ENCODE measurements at places on chromosomes 11 and 22.

GRCh38 chr11:61555051-61555969 is 25.6 kb downstream of the SYT7 start:
- no peak for DNase-seq

- DNase-seq, result no peak
Measured at GRCh38 chr11:118868659-118869058, 15.0 kb upstream of the CXCR5 start.

DNA sequence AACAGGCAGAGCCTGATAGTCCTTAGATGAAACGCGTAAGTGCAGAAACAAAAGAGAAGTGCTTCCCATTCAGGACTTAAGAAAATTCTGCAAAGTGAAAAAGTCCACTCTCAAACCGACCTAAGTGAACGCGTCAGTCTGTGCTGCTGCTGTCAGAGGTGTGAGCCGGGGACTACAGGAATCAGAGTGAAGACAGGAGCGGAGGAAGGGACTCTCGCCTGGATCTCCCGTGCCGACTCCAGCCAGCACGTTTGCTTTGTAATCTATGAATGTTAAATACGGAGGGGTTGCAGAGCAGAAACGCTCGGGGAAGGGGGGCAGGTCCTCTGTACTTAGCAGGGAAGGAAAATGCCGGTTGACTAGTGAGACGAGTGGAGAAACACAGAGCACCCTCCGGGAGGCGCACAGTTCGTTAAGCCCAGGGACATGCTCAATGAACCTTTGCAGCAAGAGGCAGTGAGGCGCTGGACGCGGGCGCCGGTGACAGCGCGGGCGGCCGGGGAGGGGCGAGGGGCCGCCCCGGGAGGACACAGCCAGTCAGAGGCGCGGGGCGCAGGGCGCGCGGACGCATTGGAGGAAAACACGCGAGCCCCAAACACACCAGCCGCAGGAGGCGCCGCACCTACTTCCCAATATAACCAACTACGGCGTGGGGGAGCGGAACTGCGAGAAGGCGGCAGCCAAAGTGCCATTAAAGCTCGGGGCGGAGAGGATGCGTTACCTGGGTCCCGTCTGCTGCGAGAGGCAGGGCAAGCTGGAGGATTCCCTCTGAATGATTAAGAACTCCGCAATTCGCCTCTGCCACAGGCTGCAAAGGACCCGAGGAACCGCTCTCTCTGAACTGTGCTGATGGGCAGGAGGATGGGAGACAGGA is at the start of gene CNTN5:
Gene CNTN5 (plus strand): TSS at position 598 of the 874 bp plus-strand sequence.
- DNase-seq, result no peak

DNA sequence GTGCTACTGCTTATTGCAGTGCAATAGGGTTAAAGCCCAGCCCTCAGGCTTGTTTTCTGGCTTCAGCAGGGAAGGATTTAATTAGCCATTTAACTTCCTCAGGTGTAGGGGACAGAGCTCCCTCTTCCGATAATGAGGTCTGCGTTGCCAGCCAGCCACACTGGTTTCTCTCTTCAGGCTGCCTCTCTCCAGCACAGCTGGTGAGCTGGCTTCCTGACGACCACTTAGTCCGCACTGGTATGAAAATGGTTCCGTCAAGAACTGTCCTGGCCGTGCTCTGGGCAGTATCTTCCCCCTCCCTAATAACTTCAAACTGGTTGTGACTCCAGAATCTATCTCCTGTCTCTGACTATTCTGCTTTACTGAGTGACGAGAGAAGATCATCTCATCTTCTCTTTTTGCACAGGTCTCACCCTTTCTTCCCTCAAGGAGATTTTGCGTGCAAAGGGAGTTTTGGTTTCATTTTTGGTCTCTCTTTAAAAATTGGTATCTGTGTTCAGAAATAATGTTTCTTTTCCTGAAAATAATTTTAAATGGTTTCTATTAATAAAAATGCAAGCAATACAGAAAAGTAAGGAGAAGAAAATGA is 49.2 kb downstream of the CNTN5 start:
- DNase-seq, result no peak

DNA sequence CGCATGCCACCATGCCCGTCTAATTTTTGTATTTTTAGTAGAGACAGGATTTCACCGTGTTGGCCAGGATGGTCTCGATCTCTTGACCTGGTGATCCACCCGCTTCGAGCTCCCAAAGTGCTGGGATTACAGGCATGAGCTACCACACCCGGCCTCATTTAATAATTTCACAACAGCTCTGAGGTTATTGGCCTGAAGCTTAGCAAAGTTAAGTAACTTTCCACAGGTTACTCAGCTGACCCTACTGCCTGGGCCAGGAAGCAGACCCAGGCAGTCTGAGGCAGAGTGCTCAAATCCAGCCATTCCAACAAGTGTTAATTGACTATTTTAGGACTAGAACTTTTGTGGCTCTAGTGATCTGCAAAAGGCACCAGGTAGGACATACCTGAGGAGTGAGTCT is 52.2 kb upstream of the L3MBTL2 start:
- DNase-seq, result no peak

DNA sequence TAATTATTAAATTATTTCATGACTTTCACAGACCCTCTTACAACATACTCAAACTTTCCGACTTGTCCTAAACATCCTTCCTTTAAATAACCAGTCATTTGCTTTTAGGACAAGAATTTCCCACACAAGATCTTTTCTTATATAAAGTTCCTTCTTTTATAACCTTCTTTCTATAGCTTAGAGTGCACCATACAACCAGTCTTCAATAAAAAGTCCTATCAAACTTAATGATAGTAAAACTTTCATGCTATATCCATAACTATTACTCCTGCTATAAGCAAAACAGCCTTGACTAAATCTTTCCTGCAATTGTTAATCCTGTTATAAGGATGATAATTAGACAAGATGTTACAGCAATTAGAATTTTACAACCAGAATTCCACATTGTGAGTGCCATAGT is 47.4 kb downstream of the ZNF280B start:
- no peak for DNase-seq

GRCh38 chr11:121950160-121950559 is 165.9 kb downstream of the BLID start:
- DNase-seq, result no peak
